Naive thymus-derived CD8-positive, alpha-beta T cell (primary cell): ENCODE measurements at places on chromosomes 7 and 10. TPM values are rescaled to one million over a fixed set of nuclear protein-coding genes. Genes with fewer than 3 reads are reported as not detected.
A peak's percentile ranks its signal among the peaks of the same experiment; 100 is the strongest.

- DNase-seq, result no peak
- no peaks in the 10 kb centered on the region for H3K27me3 ChIP-seq
- H3K4me1 ChIP-seq, result peaks cover 80% of the 10 kb centered on the region
- peak overlapping the region; percentile 67 for H3K4me3 ChIP-seq
- H3K27ac ChIP-seq, result peak overlapping the region; percentile 80
Observed at GRCh38 chr10:72257051-72257892, 16.5 kb upstream of the DDIT4 start.

DNA sequence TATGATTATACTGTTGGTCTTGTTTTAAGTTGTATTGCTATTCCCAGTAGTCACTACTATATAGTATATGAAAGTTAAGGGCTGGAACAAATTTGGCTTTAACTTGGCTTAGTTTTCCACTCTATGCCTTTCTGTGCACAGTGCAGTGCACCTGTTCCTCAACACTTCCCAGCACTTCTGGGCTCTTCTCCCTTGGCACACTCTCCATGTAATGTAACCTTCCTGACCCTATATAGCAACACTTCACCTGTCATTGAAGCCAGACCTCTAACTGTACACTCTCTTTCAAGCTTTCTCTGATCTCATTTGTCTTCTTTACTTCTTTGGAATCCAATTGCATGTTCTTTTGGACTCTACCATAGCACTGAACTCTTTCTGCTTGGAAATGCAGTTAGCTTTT, 83.9 kb upstream of the SMIM30 start:
- H3K36me3 ChIP-seq, result no peaks in the 10 kb centered on the region
- H3K27me3 ChIP-seq, result peaks cover 21% of the 10 kb centered on the region
- H3K27ac ChIP-seq, result no peak overlapping the region
- no peak overlapping the region for H3K4me3 ChIP-seq

The RET gene
- not detected for total RNA-seq

DNA sequence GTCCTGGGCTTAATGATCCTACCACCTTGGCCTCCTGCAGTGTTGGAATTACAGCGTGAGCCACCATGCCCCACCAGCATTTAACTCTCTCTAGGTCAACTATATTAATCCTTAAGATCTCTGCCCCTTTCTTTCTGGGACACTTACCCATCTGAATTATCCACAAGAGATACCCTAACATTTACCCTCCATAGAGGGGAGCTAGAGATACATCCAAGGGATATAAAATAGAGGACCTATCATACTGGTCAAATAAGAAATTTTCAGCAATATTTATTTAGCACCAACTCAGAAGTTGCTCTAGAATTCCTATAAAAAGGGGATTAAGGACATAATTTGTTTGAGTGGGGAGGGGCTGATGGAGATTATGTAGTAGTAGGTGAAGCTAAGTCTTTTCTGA, 96.5 kb downstream of the OTUD1 start:
- no peak for DNase-seq
- no peak overlapping the region for H3K4me3 ChIP-seq
- H3K27me3 ChIP-seq, result no peaks in the 10 kb centered on the region

DNA sequence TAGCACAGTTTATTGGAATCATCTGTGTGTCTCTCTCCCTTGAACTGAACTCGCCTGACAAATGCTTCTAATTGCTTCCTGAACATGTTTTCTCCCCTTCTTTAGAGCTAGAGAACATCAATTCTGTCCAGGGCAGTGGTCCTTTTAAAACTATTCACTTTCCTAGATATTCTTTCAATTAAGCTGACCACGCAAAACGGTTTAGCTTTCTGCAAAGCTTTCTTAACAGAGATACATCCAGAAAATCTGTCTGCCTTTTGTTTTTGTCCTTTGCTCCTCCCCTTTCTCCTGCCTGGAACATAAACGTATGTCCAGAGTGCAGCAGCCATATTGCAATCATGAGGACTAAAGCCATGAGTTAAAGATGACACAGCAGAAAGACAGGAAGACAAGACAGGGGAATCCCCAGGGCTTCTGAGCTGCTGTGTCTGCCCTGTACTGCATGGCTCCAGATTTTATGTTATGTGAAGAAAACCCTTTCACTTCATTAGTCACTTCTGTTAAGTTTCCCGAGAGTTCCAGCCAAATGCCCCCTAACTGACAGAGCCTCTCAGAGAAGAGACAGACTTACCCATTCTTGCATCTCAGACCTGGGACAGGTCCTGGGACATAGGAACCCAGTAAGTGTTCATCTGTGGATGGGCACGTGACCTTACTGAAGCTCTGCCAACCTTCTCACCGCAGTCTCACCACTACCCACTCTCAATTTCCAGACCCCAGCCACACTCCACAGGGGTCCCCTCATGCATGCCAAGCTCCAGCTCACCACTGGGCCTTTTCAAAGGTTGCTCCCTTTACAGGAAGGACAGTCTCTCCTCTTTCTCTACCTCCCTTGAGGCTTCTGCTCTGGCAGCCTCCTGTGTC, 35.0 kb upstream of the CPXM2 start:
- no peak overlapping the region for H3K4me3 ChIP-seq
- no peaks in the 10 kb centered on the region for H3K4me1 ChIP-seq
- DNase-seq, result no peak
- H3K27ac ChIP-seq, result no peak overlapping the region
- H3K27me3 ChIP-seq, result peaks cover 14% of the 10 kb centered on the region
- no peaks in the 10 kb centered on the region for H3K36me3 ChIP-seq

DNA sequence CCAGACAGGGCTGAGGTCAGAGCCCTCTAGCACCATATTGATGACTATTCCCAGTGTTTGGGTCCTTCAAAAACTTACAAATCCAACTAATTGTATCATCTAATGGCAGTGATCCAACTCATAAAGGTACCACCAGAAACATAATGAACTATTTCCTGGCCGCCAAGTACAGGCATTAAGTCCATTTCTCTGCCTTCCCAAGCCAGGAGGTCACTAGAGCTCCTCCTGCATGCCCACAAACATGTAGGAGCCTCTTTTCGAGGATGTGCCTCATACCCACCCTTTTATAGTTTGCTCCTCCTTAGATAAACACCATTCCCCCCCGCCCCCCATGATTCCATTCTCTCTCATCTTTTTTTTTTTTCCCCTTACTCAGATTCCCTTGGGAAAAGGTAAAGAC, 91.3 kb downstream of the CHN2 start:
- no peak for DNase-seq
- peaks cover 11% of the 10 kb centered on the region for H3K4me1 ChIP-seq
- no peaks in the 10 kb centered on the region for H3K27me3 ChIP-seq

The ZNF789 gene
- 31.8 TPM for total RNA-seq

The CTAGE15 gene
- not detected for total RNA-seq

DNA sequence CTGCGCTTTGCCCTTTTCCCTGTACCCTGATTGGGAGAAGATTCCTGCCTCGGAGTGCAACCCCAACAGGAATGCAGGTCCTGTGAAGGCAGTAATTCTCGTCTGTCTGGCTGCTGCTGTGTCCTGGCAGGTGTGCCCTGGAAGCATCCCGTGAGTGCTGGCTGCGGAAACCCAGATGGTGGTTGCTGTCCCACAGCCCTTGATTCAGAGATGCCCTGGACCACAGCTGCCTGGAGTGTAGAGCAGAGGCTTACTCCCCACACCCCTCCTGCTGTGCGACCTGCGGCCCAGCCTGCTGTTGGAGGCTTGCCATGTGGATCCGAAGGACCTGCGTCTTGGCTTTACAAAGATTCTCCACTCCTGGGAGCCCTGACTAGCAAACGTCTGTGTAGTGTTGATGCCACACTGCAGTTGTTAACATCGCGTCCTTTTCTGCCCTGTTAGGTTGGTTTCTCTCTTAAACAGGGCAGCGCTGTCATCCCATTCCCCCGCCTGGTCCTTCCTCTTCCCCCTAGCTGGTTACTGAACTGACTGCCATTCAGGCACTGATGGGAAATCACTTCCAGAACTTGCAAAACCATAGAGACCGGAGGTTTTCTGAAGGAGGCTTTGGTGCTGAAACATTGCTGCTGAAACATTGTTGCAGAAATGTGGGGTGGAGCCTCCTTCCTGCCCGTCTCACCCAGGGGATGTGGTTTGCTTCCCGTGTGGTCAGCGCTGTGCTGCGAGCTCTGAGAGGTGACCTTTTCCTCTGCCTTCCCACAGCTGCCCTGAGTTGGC, 53.3 kb downstream of the DNAJB6 start:
- H3K27me3 ChIP-seq, result no peaks in the 10 kb centered on the region
- H3K36me3 ChIP-seq, result peaks cover 1% of the 10 kb centered on the region
- peak overlapping the region; percentile 45 for H3K27ac ChIP-seq
- peaks cover 55% of the 10 kb centered on the region for H3K4me1 ChIP-seq

- H3K27ac ChIP-seq, result peak overlapping the region; percentile 48
- peaks cover 16% of the 10 kb centered on the region for H3K4me1 ChIP-seq
- no peaks in the 10 kb centered on the region for H3K36me3 ChIP-seq
Observed at GRCh38 chr7:140542228-140542603, 62.9 kb upstream of the MKRN1 start.

DNA sequence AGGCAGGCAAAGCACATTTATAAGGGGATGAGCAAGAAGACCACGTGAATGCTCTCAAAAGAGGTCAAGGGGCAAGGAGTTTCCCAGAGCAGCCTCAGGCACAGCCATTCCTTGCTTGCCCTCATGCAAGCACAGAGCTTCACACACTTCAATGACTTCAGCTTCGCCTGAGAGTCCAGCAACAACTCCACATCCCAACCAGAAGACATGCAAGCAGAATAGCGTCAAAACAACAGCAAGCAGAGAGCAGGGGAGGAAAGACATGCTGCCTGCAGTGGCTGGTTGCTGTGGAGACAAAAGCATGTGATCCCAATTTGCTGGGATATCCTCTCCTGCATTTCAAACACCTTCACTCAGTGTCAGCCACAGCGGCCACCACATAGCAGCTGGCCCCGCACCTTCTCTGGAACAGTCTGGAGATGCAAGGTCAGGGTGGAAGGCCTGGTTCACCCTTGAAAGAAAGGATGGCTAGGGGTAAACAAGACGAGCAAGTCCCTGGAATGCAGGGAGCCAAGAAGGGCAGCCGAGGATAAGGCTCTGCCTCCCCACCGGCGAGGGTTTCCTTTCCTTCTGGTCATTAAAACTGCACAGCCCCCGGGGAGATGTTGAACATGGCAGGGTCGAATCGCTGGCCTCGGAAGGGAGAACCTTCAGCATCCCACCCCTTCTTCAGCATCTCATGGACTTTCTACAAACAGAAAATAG, 60.2 kb upstream of the CAMK2B start:
- H3K4me1 ChIP-seq, result no peaks in the 10 kb centered on the region
- no peaks in the 10 kb centered on the region for H3K27me3 ChIP-seq
- no peak overlapping the region for H3K4me3 ChIP-seq
- H3K36me3 ChIP-seq, result peaks cover 66% of the 10 kb centered on the region
- no peak overlapping the region for H3K27ac ChIP-seq
- no peak for DNase-seq
